ENCODE measurements at places on chromosomes 13 and 19.
A peak's percentile ranks its signal among the peaks of the same experiment; 100 is the strongest.

GRCh38 chr19:3038214-3038613 lies 9.1 kb upstream of the TLE2 start:
- no peak for DNase-seq

GRCh38 chr19:6706633-6706958 lies 13.9 kb downstream of the C3 start:
- no peak for DNase-seq

GRCh38 chr13:97017322-97017721 lies 23.0 kb upstream of the OXGR1 start:
- no peak for DNase-seq

- no peak for DNase-seq
Observed at GRCh38 chr13:97240788-97241734, 18.9 kb downstream of the MBNL2 start.

- DNase-seq = no peak
Observed at GRCh38 chr19:33256261-33256660, 30.6 kb upstream of the SLC7A10 start.

DNA sequence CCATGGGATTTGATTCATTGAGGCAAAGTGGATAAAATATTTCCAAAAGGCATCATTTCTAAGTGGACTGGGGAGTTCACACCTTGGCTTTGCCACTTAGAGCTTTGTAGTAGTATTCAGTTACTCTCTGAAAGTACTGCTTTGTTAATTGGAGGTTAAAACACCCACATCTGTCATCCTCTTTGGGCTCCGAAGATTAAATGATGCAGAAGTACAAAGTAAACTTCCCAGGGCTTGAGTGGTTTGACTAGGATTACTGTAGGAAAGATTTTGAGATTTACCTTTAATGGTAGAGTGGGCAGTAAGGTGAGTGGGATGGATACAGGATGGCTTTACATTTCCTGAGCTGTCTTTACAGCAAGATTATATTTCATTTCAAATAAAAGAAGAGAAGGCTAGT lies 42.4 kb downstream of the WASF3 start:
- no peak for DNase-seq

DNA sequence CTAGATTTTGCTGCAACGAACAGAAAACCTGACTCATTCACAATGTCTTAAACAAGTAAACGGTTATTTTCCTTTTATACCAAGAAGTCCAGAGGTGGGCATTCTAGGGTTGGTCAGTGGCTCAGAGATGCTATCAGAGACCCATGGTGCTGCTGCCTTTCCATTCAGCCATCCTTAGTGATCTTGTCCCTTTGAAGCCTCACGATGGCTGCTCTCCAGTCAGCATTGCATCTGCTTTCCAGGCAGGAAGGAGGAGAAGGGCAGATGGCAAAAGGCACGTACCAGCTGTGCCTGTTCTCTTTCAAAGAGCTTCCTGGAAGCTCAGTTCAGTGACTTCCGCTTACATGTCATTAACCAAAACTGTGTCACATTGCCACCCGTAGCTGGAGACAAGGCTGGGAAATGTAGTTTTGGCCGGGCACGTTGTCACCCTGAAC lies 30.1 kb downstream of the WDFY2 start:
- no peak for DNase-seq

- DNase-seq = no peak
Observed at GRCh38 chr19:38547421-38547820, 70.3 kb downstream of the MAP4K1 start.

GRCh38 chr19:18020212-18021085 lies 12.5 kb downstream of the ARRDC2 start:
- DNase-seq = no peak

DNA sequence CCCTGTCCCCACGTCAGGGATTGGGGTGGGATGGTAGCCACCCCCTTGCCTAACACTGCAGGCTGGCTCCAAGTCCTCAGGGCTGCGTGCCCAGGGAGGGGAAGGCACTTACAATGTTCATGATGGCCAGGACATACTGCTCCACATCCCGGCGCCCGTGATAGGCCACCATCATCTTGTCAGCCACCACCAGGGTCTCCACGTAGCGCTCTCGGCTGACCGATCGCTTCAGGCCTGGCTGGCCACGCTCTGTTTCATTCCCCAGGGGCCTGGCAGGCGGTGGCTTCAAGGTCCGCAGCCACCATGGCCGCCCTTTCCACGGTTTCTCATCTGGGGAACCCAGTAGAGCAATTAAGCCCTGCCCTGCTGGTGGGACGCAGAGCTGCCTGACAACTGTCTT lies 9.7 kb downstream of the ADAMTS10 start:
- DNase-seq = no peak

DNA sequence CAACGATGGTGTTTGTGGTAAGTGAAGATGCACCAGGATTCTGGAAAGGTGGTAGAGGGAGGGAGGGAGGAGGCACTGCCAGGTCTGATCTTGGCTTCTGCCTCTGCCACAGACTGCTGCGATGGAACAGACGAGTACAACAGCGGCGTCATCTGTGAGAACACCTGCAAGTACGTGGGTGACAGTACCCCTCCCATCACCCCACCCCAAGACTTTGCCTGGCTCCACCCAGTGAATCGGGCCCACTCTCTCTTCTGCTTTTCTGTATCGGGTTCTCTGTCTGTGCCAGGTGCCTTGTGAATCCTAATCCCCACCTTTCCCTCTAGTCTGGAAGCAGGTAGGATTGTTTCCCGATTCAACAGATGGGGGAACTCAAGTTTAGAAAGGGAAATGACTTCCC lies 2.5 kb downstream of the PRKCSH start:
- no peak for DNase-seq

DNA sequence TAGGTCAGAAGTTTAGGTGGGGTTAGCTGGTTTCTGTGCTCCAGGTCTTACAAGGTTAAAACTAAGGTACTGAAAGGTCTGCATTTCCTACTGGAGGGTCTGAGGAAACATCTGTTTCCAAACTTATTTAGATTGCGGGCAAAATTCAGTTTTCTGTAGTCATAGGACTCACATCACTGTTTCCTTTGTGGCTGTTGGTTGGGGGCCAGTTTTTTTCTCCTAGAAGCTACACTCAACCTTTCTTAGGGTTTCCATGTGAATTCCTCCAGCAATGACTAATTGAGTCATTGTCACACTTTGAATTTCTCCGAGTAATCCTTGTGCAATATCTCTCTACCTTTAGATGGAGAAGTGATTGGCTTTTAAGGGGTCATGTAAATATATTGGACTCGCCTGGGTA lies 773.4 kb upstream of the SLITRK1 start:
- DNase-seq = no peak

GRCh38 chr19:29622166-29623070 lies 16.3 kb downstream of the POP4 start:
- DNase-seq = no peak

- DNase-seq = no peak
Observed at GRCh38 chr13:113166266-113166665, 7.8 kb downstream of the PROZ start.

- no peak for DNase-seq
Observed at GRCh38 chr19:12703046-12703445, 6.6 kb upstream of the FBXW9 start.

- no peak for DNase-seq
Observed at GRCh38 chr19:54231077-54231931, 8.5 kb upstream of the LILRB3 start.

DNA sequence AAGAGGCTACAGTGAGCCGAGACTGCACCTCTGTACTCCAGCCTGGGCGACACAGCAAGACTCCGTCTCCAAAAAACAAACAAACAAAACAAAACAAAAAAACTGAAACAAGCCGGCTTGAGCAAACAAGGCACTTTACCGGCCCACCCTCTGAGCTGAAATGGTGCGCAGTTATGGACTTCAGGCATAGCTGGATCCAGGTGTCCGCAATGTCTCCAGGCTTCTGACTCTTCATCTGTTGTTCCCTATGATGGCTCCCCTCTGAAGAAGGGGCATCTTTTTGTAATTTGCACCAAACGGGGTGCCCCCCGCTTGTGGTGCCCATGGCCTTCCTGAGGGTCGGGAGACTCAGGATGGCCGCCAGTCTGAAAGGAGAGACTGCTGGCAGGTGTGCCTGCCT lies 6.2 kb downstream of the C2CD4C start:
- no peak for DNase-seq

DNA sequence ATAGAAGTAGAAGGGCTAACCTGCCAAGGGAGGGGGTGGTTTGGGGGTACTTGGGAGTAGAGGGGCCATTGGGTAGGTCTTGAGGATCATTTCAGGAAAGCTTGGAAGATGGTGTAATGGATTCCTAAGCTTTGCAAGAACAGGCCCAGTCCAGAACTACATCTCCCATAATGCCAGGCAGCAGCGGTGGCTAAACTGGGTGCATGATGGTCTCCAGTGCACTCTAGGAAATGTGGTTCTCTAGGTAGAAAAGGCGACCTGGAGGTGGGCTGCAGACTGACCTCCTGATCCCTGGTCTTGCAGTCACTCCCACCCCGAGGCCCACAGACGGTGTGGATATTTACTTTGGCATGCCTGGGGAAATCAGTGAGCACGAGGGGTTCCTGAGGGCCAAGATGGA lies 3.8 kb downstream of the APLP1 start:
- DNase-seq = no peak

- DNase-seq = no peak
Observed at GRCh38 chr13:33015791-33016323, 366 bp upstream of the KL start.

- DNase-seq = no peak
Observed at GRCh38 chr19:495402-496111, 729 bp upstream of the MADCAM1 start.

- no peak for DNase-seq
Observed at GRCh38 chr19:56829596-56829995, 10.9 kb downstream of the PEG3 start.

DNA sequence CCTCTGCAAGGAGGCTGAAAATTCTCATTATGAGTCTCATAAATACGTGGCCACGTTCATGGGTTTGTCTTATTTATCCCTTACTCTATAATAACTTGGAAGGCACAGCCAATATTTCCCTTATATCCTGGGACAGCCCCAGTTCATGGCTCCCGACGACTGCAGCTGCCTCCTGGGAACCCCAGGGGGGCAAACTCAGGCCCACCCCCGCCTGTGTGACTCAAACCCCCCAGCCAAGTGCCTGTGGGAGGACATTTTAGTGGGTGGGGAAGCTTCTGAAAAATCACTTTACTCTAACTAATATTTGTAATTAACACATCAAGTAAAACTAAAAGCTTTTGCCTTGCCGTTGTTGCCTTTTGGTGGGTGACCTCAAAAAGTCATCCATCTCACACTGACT lies 14.3 kb downstream of the RASA3 start:
- no peak for DNase-seq

DNA sequence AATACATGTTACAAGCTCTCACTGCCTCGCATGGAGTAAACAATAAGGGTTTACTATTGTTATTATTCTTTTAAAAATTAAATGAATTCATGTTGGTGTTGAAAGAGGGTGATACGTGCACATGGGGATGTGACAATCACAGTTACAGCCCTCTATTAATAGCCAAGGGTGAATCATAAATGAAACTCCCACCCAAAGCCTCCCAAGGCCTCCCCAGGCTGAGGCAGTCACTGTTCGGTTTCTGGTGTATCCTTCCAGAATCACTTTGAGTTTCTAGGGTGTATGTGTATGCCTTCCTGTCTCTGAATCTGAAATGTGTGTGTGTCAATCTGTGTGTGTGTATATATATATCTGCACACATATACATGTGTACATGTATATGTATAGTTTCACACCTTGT lies 73.4 kb downstream of the AKAP11 start:
- DNase-seq = no peak

DNA sequence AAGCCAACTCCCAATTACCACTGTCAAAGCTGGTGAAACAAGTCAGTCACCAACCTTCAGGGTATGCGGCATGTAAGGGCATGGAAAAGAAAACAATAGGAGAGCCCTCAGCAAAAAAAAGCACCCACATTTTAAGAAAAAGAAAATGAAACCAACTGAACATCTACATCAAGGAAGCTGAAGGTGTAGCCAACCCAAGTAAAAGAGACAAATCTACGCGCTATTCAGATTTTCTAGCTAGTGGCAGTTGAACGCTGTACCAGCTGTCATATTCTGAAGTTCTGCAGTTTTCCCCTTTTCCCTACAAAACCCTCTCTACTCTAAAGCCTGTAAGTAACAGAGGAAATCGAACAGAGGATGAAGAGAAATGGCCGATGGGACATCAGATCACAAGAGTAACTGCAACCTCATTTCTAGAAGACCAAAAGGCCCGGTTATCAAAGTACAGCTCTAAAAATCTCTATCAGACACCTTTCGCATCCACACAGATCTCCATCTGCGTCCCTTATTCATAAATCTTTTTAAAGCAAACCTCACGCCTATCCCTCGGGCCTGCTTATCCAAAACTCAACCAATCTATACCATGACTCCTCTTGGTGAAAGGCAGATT lies 1.4 kb downstream of the MYCBP2 start:
- DNase-seq = peak; percentile 43

- DNase-seq = no peak
Observed at GRCh38 chr13:94917824-94918223, 205.5 kb upstream of the SOX21 start.

- DNase-seq = no peak
Observed at GRCh38 chr13:95603887-95604555, 40.5 kb downstream of the DZIP1 start.

- DNase-seq = no peak
Observed at GRCh38 chr19:35270381-35270811, 1.6 kb downstream of the USF2 start.

DNA sequence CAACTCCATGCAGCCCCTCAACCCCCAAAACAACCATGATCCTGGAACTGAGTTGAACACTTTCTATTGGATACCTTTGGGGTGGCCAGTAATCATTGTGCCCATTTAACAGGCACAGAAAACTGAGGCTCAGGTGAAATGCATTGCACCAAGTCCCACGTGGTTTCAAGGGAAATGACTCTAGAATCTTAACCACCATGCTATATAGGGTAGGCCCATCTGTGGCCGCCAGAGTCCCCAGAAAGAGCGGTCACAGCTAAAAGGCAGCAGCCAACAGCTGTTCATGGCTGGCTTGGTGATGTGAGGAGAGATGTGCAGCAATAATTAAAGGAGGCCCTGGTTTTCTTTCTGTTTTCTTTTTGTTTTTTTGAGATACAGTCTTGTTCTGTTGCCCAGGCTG lies 2.6 kb downstream of the CNN1 start:
- DNase-seq = no peak

DNA sequence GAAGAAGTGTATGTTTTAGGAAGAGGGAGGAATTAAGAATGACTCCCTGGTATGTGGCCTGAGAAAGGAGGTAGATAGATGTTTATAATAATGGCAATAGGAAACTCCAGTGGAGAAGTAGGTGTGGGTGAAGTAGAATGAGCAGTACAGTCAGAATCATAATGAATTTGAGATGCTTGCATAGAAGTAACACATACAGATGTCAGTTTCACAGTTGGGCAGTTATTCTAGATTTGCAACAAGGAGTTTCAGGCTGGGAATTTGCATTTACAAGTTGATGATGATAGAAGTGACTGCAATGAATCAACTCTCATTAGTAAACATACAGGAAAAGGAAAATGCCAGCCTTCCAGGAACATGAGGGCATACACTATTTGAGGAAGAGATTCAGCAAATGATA lies 149.0 kb downstream of the SLITRK1 start:
- DNase-seq = no peak

GRCh38 chr19:46618670-46619231 lies 6.1 kb downstream of the PTGIR start:
- DNase-seq = no peak
